ENCODE measurements at places on chromosomes 1 and 21.

GRCh38 chr21:44897326-44898010, 23.2 kb downstream of the ITGB2 start:
- no peak for DNase-seq

- DNase-seq = no peak
These were observed 17.5 kb downstream of the PDE9A start for GRCh38 chr21:42670884-42671283.

- DNase-seq = no peak
These were observed 110.2 kb downstream of the NAV1 start for GRCh38 chr1:201648907-201649721.

GRCh38 chr21:44510109-44510507, 29.9 kb downstream of the KRTAP10-1 start:
- DNase-seq = no peak
